Activated CD4-positive, CD25-positive, alpha-beta regulatory T cell (primary cell): ENCODE measurements at places on chromosomes 12 and 14.

- no peak for DNase-seq
Observed at GRCh38 chr12:32229971-32230612, 123.4 kb downstream of the BICD1 start.

DNA sequence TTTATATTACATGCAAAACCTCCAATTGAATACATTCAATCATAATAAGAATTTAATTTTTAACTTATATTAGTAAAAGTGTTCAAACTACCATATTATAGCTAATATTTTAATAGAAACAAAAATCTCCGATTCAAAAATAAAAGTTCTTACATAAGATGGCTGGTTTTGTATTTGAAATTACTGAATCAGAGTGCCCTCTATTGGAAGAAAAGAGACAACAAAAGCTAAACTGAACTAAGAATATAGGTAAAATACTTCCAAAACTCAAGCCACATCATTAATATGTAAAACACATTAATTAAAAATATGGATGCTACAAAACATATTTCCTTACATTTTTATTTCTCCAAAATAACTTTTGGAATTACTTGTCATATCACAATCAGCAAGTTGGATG lies 120.3 kb downstream of the GARIN6 start:
- DNase-seq: no peak

DNA sequence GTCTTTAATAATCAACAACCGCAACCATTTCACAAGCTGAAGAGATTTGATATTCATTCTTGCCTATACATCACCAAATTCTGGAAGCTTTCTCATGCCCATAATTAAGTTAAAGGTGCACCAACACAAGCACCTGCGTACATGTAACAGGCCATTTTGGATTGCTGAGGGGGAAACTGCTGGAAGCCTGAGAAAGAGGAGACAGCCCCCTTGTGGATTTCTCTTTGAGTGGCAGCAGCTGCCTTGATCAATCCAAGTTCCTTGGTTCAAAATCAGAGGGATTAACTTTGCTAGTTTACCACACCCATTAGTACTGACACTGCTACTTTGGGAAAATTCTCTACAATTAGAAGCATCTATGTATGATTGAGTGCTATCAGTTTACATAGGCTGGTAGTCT lies 321.1 kb downstream of the NOVA1 start:
- no peak for DNase-seq

- no peak for DNase-seq
Observed at GRCh38 chr14:98503086-98503815, 768.7 kb downstream of the BCL11B start.

- DNase-seq: no peak
Observed at GRCh38 chr14:96956464-96957239, 159.5 kb downstream of the VRK1 start.

GRCh38 chr12:48990552-48990951 lies 8.6 kb downstream of the DDN start:
- no peak for DNase-seq
